Psoas muscle (tissue), 8 donors: ENCODE measurements at places on chromosomes 3 and 15. TPM values are rescaled to one million over a fixed set of nuclear protein-coding genes. Genes with fewer than 3 reads are reported as not detected.

Gene UBE3A
- total RNA-seq = 144 TPM

- DNase-seq = no peak
Observed at GRCh38 chr3:194565597-194566190, 67.5 kb downstream of the TMEM44 start.

Gene FOXL2NB
- not detected for total RNA-seq

GRCh38 chr3:183484431-183485075, 56.1 kb upstream of the MCF2L2 start:
- no peak for DNase-seq

GRCh38 chr3:49720855-49721595, 1.5 kb upstream of the AMIGO3 start:
- no peak for DNase-seq

Gene GOLGA8S
- 0.04 TPM for total RNA-seq

GRCh38 chr3:128523591-128523990, 30.6 kb upstream of the GATA2 start:
- DNase-seq = no peak

- DNase-seq = peak; percentile 93
Observed at GRCh38 chr3:141368062-141368924, at the start of gene ZBTB38. Gene ZBTB38, plus strand, starts transcription at chr3:141368504. Its CDS starts 73,885 bp downstream, at chr3:141442389.

Gene PCSK6
- 18.2 TPM for total RNA-seq

Gene ZMYND10
- 0.71 TPM for total RNA-seq

Gene PLSCR5
- total RNA-seq = not detected

- no peak for DNase-seq
Observed at GRCh38 chr3:157574531-157574930, 71.3 kb upstream of the VEPH1 start.

GRCh38 chr15:40115670-40116093, 7.0 kb upstream of the BMF start:
- DNase-seq = no peak

GRCh38 chr3:151933234-151933853, 59.9 kb downstream of the SUCNR1 start:
- DNase-seq = no peak

DNA sequence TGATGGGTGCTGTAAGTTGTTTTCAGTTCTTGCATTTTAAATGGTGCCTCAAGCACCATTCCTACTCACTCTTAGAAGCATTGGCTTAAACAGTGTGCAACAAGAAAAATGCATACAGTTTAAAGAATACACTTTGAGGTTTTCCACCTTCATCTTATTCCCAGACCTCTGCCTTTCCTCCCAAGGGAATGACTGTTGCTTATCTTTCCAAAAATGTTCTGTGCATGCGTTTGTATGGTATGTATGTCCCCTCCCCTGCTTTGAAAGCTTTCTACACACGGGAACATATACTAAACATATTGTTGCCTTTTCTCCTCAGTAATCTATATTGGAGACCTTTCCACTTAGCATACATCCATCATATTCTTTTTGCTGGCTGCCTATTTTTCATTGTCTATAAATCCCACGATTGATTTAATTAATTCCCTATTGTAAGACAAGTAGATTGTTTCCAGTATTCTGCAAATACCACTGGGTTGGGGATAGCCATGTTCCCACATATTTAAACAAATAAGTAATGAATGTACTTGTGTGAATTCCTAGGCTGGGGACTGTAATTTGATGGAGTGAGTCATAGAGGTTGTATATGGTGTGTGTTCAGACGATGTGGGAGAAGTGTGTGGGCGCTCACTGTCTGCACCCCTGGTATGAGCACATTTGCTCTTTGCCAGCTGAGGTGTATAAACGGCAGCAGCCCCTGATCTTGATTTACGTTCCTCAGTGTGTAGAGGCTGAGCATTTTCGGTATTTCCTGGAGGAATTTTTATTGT, 5.8 kb downstream of the TRAK1 start:
- no peak for DNase-seq

DNA sequence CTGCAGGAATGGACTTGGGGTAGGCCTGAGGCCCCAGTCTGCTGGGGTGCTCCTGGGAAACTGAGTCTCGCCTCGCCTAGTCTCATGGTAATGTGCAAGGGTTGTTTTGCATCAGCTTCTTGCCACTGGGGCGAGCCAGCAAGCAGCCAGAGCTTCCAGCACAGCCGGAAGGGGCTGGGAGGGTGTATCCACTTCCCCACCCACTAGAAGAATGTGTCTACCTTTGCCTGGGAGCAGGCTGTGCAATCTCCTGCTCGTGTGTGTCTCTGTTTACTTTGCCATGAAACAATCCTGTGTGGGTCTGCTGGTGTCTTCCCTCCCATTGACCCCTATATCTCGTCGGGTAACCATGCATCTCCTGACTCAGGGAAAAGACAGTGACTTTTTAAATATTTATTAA, 21.8 kb upstream of the ERICH6 start:
- DNase-seq = no peak
